ENCODE measurements at places on chromosomes 5 and 9.

DNA sequence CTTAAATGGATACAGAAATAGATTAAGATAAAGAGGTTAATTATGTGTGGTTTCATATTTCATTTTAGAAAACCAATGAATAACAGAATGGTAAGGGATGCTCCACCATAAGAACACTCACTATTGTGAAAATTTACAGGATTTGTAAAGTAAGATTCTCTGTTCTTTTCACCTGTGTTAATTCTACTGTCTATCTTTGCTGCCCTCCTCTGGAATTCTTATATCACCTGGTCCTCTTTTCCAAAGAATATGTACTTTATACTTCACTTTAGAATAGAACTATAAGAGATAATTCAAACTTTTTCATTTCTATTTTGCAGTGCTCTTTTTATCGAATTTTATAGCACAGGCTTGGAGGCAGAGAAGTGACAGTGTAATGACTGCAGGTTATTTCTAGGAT is 213.4 kb downstream of the LURAP1L start:
- DNase-seq: no peak

- no peak for DNase-seq
Measured at GRCh38 chr5:135216471-135217343, 182.3 kb downstream of the MACROH2A1 start.

- no peak for DNase-seq
Measured at GRCh38 chr5:41843456-41844370, 26.5 kb downstream of the OXCT1 start.

DNA sequence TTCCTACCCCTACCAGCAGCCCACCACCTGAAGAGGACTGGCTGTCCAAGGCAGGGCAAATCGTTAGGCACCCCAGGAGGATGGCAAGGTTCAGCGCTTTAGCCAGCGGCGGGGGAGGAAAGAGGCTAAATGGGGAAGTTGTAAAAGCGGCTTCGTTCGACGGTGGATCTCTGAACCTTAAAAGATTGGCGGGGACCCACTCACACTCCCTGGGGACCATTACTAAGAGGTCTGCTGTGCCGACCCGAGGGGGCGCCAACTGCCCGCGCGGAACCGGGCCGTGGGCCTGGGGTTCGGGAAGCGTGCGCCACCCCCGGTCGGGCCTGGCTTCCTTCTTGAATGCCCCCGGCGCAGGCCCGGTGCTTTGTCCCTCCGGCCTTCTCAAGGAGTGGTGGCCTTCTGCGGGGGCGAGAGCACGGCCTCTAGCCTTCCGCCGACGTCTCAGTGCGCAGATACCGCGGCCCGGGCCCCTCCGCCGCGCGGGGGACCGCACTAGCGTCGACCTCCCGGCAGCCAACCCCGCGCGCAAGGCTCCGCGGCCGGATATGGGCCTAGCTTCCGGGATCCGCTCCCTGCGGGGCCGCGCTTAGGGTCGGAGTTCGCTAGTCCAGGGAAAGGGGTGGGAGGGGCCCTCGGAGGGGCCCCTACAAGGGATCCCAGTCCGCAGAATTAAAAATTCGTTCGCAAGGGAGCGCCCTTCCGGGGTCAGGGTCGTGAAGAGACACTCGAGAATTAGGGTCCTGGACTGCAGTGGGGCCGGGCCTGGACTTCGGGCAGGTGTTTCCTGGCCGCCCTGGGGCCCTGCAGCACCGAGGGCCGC is 10.5 kb downstream of the NR2F1-AS1 start:
- DNase-seq: no peak

DNA sequence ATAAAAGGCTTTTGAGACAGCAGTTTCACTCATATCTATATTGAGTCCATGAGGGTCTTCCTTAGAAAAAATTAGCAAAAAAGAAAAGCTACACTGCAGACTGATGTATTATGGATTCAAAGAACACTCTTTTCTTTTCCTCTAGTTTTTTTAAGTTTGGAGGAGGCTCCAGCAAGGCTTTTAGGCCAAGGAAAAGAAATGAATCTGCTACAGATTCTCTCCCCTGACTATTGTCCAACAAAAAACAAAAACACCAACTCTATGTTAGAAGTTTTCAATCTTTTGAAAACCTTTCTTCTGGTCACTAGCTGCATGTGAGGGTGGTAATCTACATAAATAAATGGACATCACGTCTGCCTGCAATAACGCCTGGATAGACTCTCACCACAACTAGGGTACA is 310.4 kb downstream of the ARL15 start:
- no peak for DNase-seq

Data from CD4-positive, alpha-beta T cell treated with Interleukin-1 beta for 1 hour (primary cell).